ENCODE measurements at places on chromosomes 3 and 15.
A peak's percentile ranks its signal among the peaks of the same experiment; 100 is the strongest.

DNA sequence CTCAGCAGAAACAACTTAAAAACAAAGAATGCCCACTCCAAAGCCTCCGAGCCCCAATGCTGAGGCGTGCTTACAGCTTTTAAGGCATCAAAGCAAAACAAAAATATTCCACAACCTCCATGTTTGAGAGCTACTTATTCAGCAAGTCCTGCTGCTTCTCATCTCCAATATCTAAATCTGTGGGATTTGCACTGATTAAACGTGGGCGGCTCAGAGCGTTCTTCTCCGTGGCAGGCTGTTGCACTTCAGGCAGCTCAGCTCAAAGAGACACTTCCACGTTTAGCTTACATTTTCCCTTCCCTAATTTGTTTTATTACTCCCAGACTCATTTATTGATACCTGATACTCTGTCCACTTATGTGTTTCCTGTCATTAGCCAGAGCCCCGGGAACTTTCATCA, 282.6 kb upstream of the MCTP2 start:
- no peak for DNase-seq

DNA sequence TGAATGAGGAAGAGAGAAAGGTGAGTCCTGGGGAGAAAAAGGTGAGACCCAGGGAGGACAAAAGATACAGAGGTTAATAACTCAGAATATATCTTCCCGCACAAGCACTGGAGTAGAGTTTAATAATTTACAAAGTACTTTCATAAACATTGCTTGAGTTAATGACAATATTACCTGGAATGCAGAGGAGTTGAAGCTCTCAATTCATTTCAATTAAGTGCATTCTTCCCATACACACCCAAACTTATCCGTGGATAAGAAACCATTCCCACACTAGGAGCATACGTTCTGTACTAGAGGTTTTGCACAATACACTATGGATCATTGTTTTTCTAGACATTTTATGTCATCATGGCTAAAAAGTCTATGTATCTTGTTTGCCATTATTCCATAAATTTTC, 23.3 kb upstream of the KNG1 start:
- DNase-seq: peak; percentile 10

DNA sequence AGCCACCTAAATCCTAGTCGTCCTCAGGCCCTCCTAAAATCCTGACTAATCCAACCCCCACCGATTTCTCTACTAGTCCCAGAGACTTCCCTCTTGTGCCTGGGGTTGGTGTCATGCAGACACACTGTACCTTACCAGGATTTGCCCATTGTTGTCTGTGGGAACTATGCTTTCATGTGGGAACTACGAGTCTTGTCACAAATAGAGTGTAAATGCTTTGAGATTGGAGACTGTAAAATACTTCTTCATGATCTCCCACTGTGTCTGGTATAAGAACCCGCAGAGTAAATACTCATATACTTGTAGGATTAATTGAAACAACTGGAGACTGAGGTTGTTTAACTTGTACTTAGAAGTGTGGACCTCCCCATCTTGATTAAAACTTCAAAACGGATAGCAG, 11.2 kb downstream of the B3GNT5 start:
- DNase-seq: no peak

DNA sequence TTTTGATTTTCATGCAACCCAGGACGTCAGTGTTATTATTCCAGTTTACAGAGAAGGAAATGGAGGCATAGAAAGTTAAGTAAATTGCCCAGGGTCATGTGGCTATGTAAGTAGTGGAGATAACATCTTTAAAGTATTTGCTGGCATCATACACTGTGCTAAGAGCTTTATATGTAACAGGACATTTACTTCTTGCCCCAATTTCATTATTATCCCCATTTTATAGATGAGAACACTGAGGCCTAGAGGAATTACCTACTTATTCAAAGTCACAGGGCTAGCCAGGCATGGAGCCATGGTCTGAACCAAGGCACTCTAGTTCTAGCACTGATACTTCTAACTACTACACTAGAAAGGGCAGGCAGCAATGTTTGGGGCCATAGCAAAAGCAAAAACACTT, 107.3 kb upstream of the ANKRD28 start:
- DNase-seq: no peak

DNA sequence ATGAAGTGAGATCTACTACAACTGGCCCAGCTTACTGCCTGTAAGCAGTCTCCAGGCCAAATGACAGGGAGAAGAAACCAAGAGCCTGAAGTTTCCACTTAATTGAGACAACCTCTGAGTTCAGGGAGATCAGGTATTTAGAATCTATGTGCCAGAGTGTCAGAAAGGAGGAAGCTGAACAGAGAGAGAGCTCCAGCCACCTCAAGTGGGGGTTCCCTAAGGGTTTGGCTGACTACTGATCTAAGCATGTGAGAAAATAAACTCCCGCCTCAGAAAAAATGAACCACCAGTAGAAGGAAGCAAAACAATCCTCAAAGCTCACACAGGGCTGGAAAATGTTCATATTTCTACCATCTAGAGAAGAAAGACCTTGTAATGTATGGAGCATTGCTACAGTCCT, 25.0 kb downstream of the ADAM10 start:
- no peak for DNase-seq

DNA sequence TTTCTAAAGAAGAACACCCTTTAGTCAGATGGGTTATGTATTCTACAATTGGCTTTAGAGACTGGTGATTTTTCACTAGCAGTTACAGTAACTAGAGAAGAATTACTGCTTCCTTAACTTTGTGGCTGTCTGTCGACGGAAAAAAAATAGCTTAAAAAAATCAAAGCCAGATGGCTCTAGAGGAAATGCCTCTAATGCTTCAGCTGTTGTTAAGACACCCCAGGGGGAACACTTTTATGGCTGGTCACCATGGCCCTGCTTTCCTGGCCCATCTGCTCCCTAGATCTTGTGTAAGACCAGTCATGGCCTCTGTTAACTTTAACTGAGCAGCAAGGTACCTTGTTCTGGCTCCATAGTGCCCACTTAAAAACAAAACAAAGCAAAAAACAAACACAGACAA, 198.6 kb upstream of the PLSCR5 start:
- no peak for DNase-seq

DNA sequence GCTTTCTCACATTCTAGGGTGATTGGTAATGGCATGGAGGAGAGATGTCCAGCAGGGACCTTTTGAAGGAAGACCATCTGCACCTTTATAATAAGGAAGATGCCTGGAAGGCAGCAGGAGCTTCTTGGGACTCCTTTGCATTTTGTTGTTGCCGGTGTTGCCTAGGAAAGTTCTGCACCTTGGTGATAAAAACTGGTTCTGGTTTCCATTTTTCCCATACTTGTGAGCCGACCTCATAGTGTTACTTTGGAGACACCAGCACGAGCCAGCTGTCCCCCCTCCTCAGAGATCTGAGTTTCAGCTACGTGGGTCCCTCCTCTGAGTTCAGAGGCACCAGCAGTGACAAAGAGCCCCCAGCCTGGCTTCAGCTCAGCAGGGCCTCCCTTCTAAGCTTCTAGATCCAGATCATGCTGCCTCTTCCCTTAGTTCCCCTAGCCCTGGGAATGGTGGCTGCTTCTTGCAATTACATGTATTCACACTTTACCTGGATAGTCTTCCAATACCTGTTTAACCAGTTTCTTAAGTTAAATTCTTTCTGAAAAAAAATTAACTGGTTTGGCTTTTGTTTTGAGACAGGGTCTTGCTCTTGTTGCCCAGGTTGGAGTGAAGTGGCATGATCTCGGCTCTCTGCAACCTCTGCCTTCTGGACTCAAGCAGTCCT, 18.0 kb upstream of the FSTL1 start:
- DNase-seq: no peak

DNA sequence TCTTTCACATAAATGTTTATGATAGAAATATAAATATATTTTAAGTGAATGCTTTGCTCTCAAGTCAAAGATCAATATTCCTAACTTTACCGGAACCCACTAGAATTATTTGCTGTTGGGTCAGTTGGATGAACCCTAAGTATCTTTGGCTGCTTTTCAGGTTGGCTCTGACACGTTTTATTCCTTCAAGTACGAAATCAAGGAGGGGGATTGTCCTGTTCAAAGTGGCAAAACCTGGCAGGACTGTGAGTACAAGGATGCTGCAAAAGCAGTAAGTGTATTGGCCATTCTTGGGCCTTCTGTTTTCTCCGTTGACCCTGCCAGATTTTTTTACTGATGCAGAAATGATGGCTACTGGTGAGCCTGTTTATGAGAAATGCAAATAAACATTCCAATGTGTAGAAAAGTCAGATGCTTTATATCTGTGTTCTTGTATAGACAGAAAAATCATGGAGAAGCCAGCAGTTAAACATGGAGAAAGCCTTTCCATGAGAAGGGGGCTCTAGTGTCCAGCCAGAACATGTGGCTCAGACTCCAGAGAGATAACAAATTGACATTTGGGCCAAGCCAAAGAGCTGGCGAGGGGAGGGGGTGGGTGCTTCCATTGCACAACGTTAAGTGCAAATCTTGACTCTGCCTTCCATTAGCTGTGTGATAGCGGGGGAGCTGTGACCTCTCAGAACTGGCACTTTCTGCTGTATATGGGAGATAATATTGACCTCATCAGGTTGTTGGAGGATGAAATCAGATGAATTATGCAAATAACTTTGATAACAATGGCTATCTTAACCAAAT, 3.0 kb downstream of the KNG1 start:
- no peak for DNase-seq

DNA sequence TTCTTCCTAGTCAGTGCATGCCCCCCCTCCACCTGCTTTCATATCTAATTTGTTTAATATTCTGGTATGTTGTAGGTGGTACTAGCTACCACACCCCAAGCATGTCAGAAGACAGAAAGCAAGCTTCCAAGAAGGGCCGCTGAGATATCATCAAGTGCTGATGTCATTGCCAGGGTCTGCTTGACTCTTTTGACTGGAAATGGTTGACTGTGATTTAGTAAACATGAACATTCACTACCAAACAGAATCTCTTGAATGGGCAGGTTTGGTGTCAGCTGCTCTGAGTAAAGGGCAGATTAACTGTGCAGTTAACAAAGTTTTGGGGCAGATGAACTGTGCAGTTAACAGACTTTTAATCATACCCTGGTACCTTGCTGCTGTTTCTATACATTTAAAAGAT, 244.2 kb upstream of the SATB1 start:
- no peak for DNase-seq

- no peak for DNase-seq
Measured at GRCh38 chr3:95613993-95614392, 1200.4 kb upstream of the EPHA6 start.

DNA sequence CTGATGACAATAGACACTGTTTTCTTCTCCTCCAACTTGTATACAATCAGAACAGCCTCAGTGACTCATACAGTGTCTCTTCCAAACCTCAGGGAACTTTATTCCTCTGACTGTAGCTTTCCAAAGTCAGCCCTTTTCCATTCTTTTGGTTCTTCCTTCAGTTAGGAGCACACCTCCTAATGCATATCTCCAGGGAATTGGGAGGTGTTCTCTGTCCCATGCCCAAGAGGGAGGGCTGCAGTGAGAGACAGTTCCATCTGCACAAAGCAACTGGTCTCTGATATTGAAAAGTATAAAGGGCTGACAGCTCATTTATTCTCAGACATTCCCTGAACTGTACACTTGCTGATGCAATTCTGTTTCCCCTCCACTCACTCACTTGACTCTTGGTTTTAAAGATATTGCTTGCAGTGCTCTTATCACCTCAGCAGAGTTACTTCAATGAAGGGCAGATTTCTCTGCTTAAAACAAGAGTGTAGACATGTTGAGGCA, 337.8 kb upstream of the TBC1D5 start:
- DNase-seq: no peak

GRCh38 chr3:126053949-126054569, 29.9 kb downstream of the SLC41A3 start:
- DNase-seq: no peak

DNA sequence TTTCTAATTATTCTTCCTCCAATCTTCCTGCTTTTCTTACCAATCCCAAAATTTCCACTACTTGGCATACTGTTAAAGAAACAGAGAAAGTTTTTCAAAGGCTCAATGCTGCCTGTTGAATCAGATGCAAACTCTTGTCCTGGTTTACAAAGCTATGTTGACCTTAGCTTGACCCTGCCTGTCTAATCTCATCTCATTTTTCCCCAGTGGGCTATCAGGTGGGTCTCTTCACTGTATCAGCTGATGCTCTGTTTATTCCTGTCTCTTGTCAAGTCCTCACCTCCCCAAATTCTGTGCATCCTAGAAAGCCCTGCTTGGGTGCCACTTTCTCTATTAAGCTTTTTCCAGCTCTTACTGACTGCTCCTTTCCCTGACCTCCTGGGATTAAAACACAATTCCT, 18.2 kb downstream of the NFKBIZ start:
- DNase-seq: no peak

- no peak for DNase-seq
Measured at GRCh38 chr15:56804938-56805337, 71.6 kb upstream of the ZNF280D start.

GRCh38 chr3:36837089-36837488, 72.7 kb upstream of the DCLK3 start:
- no peak for DNase-seq

DNA sequence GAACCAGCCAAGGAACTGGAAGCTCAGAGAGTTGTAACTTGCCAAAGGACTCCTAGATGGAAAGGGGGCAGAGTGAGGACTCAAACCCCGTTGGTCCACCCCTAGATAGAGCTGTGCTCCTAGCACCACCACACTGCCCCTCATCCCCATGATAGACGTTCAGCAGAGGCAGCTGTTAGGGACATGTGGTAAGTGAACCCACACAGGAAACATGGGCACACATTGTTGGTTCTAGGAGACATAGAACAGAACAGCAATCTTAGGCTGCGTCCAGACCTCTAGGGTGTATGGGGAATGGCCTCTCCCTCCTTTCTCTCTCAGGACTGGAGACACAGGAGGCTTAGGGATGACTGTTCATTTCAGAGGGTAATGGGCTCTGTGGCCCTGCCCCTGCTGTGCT, 102.7 kb downstream of the ANP32A start:
- no peak for DNase-seq

DNA sequence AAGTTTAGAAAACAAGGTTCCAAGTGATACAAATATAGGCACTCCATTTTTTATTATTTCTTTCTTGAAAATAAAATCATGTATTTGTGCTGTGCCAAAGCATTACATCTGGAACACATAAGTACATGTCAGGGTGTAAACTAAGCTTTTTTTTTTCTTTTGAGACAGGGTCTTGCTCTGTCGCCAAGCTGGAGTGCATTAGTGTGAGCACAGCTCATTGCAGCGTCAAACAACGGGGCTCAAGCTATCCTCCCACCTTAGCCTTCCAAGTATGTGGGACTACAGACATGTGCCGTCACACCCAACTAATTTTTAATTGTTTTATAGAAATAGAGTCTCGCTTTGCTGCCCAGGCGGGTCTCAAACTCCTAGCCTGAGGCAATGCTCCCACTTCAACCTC, 9.0 kb downstream of the SPATA12 start:
- no peak for DNase-seq

GRCh38 chr15:83449250-83449671, 2.1 kb downstream of the SH3GL3 start:
- no peak for DNase-seq

DNA sequence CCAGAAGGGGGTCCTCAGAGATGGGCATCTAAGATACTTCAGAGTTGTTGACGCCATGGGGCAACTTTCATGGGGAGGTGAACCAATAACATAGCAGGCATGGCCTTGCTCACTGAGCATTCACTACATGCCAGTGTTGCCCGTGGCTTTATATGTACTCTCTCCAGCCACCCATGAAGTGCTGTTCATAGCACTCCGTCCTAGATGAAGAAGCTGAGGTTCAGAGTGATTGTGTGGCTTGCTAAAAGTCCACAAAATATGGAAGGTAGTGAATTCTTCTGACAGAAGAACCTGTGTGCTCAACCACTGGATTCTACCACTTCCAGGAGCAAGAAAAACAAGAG, 9.8 kb upstream of the SEMA4B start:
- DNase-seq: no peak

GRCh38 chr3:44712455-44713075, at the start of gene ZNF502:
ZNF502 (plus strand) TSS chr3:44712660; CDS start chr3:44720262, 7,602 bp downstream.
- DNase-seq: peak; percentile 44

- no peak for DNase-seq
Measured at GRCh38 chr15:33083232-33084081, 111.1 kb downstream of the FMN1 start.
